Cerebellum (tissue), 4 donors: ENCODE measurements at places on chromosomes 1 and 21. TPM values are rescaled to one million over a fixed set of nuclear protein-coding genes. Genes with fewer than 3 reads are reported as not detected.

Gene TMEM52
- total RNA-seq: 0.82 TPM

Gene RAB25
- total RNA-seq: not detected

Gene KLHDC7A
- not detected for total RNA-seq

Gene BCAN
- total RNA-seq: 106 TPM

Gene LRRC53
- 0.27 TPM for total RNA-seq

Gene SLC5A9
- total RNA-seq: not detected

Gene CRABP2
- total RNA-seq: 9.6 TPM

Gene GUCA2B
- total RNA-seq: not detected

Gene HSD3B1
- total RNA-seq: not detected

Gene AADACL4
- total RNA-seq: not detected

DNA sequence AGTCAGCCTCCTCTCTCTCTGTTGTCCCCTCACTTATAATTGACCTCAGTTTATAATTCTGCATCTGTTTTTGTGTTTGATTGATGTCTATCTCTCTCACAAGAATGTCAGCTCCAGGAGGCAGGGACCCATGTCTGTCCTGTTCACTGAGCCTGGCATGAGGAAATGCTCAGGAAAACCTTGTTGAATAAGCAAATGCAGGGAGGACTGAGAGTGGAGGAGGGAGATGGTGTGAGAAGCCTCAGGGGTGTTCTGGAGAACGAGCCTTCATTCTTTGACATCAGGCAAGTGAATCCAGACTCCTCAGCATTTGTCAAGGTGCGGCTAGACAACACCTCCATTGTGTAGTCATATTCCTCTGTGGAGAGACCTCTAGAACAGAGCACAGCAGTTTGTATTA lies 45.5 kb downstream of the MAN1C1 start:
- DNase-seq: no peak

DNA sequence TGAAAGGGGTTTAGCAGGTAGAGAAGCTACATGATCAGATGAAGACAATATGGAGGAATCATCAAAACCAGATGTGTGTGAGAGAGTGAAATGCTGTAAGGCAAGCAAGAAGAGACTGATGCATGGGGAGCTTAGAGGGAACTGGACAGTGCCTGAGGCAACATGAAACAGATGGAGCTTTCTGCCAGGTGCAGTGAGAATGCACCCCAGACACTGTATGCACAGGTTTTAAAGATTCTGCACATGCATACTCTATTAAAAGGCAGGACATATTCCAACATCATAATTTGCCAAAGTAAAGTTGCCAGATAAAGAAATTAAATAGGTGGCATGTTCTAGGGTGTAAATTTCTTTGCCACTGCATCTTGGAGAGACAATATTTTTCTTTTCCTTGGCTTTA lies 200.1 kb downstream of the AMY1C start:
- DNase-seq: no peak

- no peak for DNase-seq
These were observed 30.5 kb upstream of the B3GALT2 start for GRCh38 chr1:193216920-193217319.

DNA sequence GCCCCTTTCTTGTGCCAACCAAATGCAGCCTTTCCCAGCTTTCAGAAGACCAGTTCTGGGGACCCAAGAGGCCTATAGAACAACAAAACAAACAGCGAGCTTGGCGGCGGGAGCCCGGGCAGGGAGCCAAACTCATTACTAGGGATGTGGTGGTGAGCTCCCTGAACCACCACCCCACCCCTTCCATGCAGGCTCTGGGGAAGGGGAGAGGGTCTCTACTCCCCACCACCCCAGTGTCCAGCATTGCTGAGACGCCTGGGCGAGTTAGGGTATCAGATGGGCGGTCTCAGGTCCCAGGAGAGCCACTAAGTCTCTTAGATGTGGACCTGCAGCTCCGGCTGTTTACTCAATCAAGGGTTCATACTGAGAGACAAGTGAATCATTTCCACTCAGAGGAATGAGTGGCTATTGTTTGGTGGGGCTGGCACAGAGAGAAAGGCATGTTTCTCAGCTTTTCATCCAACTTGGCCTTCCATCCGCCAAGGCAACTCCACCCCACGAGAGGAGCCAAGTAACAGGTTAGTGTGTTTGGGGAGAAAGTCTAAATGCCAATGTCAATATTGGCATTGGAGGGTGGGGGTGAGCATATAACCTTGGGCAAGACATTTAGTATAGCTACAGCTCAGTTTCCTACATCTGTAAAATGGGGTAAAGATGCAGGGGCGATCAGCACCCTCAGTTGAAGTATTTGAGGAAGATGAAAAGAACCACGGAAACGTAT lies 40.9 kb downstream of the PLXNA2 start:
- no peak for DNase-seq

- no peak for DNase-seq
These were observed 18.8 kb upstream of the UBXN10 start for GRCh38 chr1:20167126-20167525.

- DNase-seq: no peak
These were observed 29.1 kb downstream of the MAP3K21 start for GRCh38 chr1:233356705-233356987.

DNA sequence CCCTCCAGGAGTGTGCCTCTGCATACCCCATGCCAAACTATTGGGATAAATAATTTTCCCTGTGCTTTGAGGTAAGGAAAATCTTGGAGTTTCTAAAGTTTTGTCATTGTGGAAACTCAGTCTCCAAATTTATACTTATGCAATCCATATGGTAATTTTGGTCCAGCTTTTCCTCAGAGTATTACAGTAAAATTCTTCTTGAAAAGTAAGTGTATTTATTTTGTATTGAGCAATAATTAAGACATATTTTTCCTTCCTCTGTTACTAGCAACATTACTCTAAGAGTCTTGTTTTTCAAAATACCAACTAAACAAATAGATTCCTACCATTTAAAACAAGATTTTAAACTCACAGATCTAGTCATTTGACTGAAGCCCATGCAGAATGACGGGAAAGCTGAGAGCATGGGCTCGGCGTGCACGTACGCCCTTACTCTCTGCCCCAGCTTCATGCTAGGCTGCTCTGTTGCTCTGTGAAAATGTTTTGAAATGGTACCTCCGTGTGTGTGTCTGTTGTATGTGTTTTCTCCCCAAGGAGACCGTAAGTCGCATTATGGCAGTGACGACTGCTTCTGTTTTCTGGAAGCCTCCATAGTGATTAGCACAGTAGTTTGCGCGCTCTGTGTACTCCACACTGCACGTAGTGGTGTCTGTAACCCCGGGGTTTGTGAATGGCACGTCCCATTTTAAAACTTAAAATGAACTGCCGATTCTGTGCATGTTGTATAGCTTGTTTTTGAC lies 165.3 kb downstream of the SDCCAG8 start:
- DNase-seq: no peak

DNA sequence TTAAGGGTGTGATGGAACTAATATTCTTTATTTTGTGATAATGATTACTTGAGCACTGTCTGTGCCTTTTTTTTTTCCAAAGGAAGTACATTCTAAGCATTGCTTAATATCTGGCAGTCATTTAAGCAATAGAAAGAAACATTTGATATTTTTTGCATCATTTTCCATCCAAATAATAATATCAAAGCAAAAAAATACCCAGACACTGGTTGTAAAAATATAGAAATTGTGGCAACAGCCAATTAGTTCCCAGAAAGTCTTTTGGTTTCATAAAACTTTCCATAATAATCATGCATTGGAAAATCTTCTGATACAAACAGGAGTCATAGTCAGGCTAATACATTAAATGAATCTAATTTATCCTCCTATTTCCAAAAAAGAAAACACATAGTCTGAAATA lies 629.3 kb upstream of the ADAMTS5 start:
- no peak for DNase-seq

GRCh38 chr1:216175714-216176113 lies 247.5 kb downstream of the USH2A start:
- DNase-seq: no peak

GRCh38 chr1:23527900-23528249 lies 3.2 kb downstream of the E2F2 start:
- no peak for DNase-seq

DNA sequence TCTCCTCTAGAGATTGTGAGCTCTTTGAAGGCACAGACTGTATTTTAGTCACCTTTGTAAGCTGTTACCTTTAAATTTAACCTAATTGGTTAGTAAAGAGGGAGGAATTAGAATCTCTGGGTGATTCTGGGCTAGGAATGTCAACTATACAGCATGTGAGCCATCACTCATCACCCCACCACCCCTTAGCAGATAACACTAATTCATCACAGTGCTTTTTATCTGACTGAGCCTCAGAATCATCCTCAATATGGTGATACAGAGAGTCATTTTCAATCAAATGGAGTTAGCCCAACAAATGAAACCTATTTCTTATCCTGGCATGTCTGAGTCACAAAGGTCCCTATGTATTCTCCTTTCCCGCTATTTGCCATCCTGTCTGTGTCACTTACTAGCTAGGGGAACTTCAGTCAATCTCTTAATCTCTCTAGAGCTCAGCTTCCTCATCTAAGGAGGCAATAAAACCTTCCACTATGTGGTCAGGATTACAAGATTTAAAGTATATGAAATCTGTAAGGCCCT lies 13.3 kb downstream of the KCNJ10 start:
- no peak for DNase-seq

GRCh38 chr1:58926152-58926551 lies 142.3 kb upstream of the JUN start:
- no peak for DNase-seq

GRCh38 chr1:246959944-246960693 lies 28.4 kb upstream of the AHCTF1 start:
- no peak for DNase-seq

- peak; percentile 90 for DNase-seq
These were observed 4.9 kb upstream of the POFUT2 start for GRCh38 chr21:45292399-45293219.

DNA sequence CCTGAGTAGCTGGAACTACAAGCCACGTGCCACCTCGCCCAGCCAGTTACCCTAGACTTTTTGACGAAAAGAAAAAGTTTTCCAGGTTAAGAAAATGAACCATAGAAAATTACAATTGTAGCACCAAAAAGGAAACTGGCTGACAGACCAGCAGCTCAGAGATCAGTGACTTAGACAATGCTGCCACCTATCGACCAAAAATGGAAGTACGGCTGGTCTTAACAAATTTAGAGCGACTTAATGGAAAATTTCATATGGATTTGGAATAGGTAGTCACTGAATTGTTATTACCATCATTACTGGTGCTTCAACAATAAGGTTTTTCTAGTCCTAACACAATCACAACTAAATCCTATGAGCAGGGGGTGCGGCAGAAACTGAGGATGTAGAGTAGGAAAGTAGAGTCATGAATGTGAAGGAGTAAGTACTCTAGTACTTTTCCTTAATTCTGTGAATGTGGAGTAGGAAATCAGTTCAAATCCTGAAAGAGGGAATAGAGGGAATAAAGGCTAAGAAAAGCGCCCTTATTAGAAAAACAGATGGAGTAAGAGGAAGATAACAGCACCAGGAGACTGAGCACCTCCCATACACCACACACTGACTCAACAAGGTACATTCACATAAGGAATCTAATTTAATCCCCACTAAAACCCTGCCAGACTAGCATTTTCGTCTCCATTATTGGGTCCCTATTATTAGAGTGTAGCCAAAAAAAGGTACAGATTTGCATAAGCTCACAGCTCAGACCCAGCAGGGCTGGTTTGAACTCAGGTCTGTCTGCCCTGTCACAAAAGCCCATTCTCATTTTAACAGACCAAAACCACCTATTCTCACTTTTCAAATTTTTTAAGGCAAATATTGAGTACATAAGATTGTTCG lies 37.9 kb upstream of the MGST3 start:
- peak; percentile 78 for DNase-seq

DNA sequence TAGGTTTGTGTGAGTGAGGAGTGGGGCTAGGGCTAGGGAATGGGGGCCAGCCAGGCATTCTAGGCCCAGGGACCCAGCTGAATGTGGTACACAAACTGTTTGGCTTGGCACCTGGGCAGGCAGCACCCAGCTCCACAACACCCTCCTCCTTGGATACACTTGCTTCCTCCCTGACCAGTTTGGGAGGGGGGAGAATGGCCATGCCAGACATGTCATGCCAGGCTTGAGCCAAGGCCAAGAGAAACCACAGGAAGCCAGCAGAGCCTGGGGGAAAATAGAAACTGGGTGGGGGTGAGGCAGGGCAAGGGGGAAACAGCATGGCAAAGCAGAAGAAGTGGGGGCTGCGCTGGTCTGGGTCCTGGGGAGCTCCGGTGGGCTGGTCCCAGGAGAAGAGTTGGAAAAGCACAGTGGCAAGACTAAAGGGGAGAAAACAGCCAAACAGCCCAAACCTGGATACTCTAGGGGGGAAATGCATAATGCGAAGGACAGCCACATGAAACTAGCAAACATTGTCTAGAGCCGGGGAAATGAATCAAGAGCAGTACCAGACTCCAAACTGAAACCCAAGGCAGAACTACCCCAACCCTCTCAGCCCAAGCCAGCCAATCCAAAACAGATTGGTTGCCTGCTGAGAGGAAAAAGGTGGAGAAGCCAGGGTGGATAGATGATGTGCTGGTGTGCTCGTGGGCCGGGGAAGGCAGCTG lies 47.9 kb downstream of the LGR6 start:
- DNase-seq: peak; percentile 15

DNA sequence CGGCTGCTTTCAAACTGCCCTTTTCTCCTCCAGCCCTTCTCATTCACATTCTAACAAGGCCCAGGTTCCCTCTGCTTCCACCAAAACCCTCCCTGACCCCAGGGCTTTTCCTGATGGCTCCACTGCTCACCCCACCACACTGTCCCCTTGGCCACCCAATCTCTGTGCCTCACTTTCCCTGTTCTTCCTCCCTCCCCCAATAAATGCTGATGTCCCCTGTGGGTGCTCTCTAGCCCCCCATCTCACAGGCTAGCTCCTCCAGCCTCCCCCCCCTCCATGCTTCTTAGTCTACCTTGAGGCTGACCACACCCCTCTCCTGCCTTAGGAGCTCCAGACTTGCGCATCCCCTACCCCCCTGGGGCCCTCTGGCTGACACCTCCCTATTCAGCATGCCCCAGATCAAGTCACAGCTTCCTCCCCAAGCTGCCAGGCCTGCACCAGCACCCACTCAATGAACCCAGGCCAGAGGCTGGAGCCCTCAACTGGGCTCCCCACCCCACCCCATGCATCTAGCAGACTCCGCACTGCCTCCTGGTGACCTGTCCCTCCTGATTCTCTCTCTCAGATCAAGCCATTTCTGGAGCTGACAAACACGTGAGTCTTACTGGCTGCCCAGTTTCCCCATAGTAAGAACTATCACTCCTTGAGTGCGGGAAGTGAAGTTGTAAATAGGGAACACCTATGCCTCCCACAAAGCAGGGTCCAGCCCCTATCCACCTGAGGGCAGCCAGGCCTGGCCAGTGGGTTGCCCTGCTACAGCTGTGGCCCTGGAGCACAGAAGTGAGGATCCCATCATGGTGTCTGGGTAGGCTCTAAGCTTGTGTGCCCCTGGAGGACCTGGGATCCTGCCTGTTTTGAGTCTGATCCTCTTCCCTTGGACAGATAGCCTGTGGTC lies 117.9 kb downstream of the DMRTB1 start:
- DNase-seq: no peak

GRCh38 chr1:161421456-161421855 lies 53.8 kb upstream of the CFAP126 start:
- no peak for DNase-seq

GRCh38 chr21:40165773-40166070 lies 298.5 kb downstream of the PCP4 start:
- DNase-seq: no peak

GRCh38 chr1:201175820-201176500 lies 14.7 kb upstream of the IGFN1 start:
- DNase-seq: no peak

GRCh38 chr1:31224068-31224467 lies 15.6 kb downstream of the NKAIN1 start:
- no peak for DNase-seq

GRCh38 chr1:30126848-30127247 lies 596.5 kb downstream of the MATN1 start:
- DNase-seq: no peak
